ENCODE measurements at places on chromosomes 7 and 10.
A peak's percentile ranks its signal among the peaks of the same experiment; 100 is the strongest.

GRCh38 chr7:130872341-130872740, 138.3 kb upstream of the KLF14 start:
- no peak for DNase-seq

GRCh38 chr10:83917537-83918506, 221.5 kb upstream of the GHITM start:
- DNase-seq: peak; percentile 39

DNA sequence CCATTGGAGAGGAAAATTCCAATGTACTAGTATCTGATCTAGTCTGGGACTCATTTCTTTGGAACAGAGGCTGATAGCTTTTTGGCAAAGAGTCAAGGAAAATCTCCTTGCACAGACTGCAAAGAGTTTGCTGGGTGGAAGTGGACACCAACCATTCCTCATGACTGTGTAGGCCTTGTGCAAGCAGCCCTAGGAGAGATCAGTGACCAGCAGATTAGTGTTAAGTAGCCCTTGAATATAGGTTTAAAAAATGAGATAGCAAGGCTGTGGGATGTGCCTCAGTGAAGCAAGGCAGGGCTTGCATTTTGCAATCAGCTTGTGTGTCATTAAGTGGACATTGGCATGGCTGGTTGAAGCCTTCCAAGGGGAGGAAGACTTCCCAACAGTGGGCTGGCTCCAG, 341.6 kb downstream of the PLXNA4 start:
- DNase-seq: no peak

GRCh38 chr7:50190776-50191175, 97.7 kb upstream of the ZPBP start:
- no peak for DNase-seq

- DNase-seq: no peak
These were observed 30.6 kb downstream of the CYP2W1 start for GRCh38 chr7:1013581-1013980.

DNA sequence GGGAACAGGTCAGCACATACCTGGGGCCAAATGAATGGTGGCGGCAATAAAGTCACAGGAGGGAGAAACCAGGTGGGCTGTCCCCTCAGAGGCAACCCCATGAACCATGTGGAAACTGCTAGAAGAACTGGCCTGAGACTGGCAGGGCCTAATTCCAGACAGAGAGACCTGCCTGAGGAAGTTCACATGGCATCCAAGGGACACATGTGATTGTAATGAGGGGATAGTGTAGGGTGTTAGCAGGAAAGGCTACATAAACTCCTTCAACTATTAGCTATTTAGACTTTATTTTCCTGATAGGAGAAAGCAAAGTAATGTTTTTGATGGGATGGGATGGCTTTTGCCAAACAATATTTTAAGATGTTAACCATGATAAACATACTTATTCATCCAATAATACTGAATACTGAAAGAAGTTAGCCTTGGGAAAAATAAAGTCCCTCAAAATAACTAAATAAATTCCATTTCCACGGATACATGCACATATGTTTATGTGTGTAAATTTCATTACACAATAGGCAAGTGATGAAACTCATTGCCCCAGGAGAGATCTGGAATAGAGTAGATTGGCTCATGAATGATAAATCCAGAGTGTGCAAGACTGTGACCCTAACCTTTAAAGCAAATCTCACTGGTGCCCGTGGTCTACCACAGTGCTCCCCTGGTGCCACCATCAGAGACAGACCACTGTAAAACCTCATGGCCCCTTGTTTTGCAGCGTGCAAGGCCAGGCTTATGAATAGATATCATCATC, 137.0 kb downstream of the NRF1 start:
- DNase-seq: no peak

- DNase-seq: no peak
These were observed 392.6 kb upstream of the SHH start for GRCh38 chr7:156204820-156205219.

- no peak for DNase-seq
These were observed 133.6 kb downstream of the CALN1 start for GRCh38 chr7:72278550-72278949.

DNA sequence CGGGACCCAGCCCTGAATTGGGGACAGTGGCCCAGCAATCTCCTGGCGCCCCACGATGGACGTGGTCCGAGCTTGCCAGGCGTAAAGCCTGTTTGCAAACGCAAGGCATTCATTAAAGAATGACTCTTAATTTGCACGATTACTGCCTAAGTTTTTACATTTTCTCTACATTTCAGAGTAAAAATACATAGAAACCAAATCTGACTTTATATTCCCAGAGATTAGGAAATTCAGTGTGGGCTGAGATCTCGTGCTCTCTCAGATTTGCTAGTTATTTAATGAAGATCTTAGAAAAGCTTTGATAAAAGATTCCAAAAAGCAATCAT, 337 bp upstream of the CCDC3 start:
- no peak for DNase-seq
